AG10803 (cell line): ENCODE measurements at places on chromosomes 2 and 18.

DNA sequence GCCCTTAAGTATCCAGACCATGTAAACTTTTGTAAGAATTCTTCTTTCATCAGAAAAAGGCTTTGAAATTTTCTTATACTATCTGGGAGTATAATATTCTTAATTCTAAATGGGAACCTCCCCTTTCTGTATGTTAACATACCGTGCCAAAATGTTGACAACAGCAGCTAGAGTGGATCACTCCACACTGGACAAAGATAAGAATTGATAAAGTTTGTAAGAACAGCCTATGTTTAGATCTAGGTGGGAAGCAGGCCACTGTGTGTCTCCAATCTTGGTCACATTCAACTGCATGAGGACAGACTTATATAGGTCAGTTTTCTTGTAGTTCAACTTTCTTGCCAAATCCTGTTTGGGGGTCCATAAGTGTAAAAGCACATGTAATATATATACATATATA lies 235.7 kb downstream of the RPIA start:
- DNase-seq, result no peak

DNA sequence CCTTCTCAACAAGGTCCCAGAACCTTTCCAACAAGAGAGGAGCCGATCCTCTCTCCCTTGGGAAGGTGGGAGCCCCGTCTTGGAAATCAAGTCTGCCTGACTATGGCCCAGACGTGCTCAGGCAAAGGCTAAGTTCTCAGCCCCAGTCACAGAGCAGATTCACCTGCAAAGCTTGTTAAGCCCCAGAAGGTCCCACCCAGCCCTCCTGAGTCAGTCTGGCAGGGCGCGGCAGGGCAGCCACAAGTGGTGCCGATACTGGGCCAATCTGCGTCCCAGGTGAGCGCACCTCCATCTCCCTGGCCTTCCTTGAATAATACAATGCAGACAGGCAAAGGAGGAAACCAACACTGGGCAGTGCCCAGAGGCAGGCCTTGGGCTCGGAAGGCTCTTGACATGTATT lies 15.0 kb downstream of the CRACDL start:
- no peak for DNase-seq

- no peak for DNase-seq
Observed at GRCh38 chr2:17298453-17298852, 219.8 kb downstream of the RAD51AP2 start.

DNA sequence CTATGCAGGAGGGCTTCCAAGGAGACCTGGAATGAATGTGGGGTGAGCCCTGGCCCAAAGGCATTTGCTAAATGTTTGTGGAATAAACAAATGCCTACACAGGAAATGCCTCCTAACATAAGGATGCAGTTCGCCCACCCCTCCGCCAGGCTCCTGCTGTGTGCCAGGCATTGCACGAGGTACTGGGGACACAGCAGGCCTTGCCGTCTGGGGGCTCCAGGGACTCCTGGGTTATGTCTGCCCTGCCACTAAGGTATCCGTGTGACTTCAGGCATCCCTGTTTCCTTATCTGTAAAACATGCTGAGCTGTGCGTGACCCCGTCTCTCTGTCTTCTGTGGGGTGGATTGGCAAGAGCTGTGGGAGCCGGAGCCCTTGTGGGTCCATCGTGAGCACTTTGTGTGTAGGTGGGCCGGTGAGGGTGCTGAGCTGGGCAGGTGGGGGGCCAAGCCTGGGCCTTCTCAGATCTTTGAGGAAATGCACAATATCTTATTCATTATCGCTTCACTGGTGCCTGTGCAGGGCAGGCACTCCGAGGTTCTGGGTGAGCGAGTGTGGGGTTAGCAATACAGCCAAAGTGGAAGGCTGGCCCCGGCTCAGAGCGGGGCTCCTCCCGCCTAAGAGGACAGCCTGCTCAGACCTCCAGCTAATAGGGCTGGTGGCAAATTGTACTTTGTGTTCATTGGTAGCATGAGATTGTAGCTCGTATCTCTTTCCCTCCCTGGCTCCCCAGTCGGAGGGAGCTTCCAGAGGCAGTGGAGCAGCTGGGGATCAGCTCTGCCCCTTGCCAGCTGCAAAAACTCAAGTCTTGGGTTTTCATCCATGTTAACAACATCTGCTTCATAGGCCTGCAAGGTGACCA lies 126.8 kb downstream of the GLI2 start:
- no peak for DNase-seq

DNA sequence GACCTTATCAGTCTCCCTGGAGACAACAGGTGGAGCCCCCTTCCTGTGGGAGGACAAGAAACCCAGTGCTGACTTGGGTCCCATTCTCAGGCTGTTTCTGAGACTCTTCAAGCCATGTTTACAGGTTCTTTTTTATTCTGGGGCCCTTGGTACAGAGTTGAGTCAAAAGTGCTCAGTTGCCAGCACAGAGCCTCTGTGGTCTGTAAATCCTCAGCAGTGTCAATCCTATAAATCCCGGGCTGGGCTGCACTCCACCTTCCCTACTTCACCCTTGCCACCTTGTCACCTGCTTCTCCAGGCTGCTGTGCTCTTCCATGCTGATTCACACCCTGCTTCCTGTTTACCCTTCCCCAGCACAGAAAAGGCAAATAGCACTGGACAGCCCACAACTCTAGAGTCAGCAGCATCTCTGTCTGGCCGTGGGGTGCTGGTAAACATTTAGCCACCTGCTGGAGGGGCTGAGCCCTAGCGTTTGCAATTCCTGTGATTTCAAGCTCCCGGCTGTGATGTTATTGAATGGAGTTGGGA lies 74.7 kb downstream of the TNFRSF11A start:
- DNase-seq, result no peak

GRCh38 chr18:54235871-54236270 lies 11.4 kb upstream of the MBD2 start:
- DNase-seq, result no peak

- DNase-seq, result peak; percentile 88
Observed at GRCh38 chr2:191152482-191153240, 1.9 kb upstream of the STAT4 start.

DNA sequence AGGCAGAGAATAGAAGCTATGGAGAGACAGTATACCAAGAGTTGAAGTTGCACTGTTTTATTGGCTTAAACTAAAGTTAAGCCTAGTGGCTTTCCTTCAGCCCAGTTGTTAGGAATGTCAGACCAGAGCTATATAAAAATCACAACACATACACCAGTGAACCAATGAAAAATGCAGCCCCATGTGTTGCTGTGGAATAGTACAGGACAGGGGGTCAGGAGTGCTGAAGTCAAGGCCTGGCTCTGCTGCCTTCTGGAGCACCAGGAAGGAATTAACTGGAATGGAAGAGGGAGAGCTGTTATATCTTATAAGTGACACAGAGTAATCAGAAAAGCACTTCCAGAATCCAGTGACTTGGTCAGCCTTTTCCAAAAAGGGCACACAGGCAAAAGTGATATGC lies 58.9 kb downstream of the OSR1 start:
- DNase-seq, result no peak

DNA sequence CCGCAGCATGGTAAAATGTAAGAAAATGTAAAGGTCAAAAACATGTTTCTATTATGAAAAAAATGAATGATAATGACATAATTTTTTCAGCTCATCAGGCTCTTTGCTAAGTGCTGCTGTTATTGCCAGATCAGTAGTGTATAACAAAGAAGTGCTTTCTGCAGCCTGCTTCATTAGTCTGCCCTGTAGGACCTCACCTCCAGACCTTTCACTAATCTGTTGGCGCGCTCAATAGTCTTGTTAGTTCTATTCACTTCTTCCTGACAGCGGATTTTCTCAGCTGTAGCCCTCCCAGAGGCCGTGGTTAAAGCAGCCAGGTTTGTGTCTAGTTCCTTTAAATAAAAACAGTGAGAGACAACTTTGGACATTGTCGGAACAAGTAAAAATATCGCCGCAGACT lies 97.7 kb downstream of the CDCA7 start:
- no peak for DNase-seq

- peak; percentile 68 for DNase-seq
Observed at GRCh38 chr18:55256226-55256928, 297.1 kb upstream of the CCDC68 start.

GRCh38 chr2:57218206-57218605 lies 828.4 kb upstream of the VRK2 start:
- DNase-seq, result no peak

DNA sequence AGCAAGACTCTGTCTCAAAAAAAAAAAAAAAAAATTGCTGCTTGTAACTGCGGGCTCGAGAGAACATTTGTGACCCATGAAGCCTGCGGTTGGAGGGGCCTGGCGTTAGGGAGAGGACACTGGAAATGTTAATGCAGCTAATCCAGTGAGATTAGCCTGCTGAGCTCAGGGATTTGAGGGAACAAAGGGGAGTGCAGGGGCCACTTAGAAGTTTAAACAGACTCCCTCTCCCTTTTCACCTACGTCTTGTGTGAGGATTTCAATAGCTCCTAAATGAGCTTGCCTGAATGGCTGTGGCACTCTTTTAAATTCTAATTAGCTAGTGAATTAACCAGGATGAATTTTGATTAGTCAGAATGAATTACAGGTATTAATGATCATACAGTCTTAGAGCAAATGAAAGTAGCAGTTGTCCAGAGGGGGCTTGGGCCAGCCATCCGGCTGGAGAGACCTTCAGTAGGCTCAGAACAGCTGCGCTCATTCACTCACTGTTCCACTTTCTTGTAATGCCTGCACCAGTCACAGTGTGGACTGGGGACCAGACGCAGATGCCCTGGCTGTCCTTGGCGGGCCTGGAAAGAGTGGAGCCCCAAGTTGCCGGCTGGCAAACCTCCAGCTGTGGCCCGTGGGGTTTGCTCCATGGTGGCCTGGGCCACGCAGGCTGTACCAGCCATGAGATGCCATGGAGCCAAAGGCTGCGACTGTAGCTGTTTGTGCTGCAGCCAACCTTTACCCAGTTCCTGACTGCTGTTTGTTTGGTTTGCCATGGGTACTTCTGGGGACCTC lies 20.8 kb downstream of the LDLRAD4 start:
- DNase-seq, result no peak

DNA sequence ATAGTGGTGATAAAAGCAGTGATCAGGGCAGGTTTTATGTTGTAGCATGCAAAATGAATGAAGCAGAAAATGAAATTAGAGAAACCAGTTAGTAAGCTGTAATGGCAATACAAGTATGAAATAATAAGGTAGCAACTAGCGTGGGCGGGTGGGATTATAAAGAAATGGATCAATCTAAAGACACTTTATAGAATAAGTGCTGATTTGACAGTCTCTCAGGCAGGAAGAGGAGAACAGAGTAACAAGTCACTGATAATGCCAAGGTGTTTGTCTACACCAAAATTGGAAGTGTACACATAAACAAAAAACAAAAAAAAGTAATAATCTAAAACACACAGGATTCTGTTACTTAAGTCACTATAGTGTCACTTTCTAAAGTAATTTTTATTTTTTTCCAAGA lies 51.0 kb upstream of the PCBP1 start:
- DNase-seq, result no peak

- no peak for DNase-seq
Observed at GRCh38 chr2:230537531-230537976, 121.6 kb downstream of the SP100 start.

DNA sequence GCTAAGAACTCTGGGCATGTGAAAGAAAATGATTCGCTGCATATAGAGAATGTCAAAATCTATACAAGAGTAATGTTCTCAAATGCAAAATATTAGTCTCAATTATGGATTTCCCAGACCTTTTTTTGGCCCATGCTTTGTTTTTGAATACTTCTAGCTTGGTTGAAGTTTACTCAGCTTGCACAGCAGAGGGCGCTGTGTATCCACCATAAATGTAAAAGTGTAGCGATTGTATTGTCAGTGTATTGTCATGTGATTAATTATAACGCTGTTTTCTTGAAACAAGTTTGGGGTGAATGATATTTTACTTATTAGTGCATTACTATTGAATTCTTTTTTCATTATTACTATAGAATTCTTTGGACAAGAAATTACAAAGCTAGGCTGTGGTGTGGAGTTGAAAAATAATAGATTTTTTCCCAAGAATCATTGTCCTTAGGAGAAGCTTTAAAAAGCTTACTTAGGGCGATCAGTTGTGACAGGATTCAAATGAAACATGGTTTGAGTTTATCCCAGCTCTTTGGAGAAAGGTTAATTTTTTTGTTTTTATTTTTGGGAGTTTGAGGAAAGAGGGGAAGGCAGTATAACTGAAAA lies 98.3 kb downstream of the PIK3C3 start:
- DNase-seq, result peak; percentile 60

- DNase-seq, result no peak
Observed at GRCh38 chr18:29912351-29912750, 1130.2 kb downstream of the DSC3 start.

GRCh38 chr2:149365931-149366583 lies 35.7 kb downstream of the LYPD6 start:
- peak; percentile 38 for DNase-seq

- no peak for DNase-seq
Observed at GRCh38 chr2:31267437-31268120, 33.6 kb downstream of the EHD3 start.

DNA sequence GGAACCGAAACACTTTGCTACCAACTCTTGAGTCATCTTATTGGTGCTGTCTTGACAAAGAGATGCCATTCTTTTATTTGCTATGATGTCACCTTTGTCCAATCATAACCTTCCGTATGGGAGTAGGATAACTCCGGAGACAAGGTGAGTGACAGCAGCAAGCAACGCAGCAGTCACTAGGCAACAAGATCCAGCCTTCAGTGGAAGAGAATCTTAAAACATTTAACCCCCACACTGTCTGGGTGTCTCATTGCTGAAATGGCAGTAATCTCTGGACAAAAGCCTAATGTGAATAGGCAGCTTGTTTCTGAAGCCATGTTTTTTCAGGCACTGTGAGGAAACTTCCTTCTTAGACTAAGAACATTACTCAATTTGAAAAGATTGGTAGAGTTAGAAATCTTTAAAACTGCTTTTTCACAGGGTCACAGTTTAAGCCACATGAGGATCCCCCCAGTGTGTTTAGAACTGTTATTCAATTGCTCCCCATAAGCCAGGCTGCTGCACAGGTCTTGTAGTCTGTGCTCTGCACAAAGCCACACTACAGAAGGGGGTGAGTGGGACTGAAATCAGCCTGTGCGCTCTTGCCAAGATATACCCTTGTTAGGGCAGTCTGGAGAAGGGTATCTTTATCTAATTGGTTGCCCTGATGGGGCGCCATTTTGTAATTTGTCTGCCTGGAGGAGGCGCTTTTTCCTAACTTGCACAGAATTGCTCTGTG lies 131.5 kb upstream of the STON1 start:
- no peak for DNase-seq

- DNase-seq, result peak; percentile 89
Observed at GRCh38 chr2:40032650-40033319, 253.7 kb upstream of the THUMPD2 start.

DNA sequence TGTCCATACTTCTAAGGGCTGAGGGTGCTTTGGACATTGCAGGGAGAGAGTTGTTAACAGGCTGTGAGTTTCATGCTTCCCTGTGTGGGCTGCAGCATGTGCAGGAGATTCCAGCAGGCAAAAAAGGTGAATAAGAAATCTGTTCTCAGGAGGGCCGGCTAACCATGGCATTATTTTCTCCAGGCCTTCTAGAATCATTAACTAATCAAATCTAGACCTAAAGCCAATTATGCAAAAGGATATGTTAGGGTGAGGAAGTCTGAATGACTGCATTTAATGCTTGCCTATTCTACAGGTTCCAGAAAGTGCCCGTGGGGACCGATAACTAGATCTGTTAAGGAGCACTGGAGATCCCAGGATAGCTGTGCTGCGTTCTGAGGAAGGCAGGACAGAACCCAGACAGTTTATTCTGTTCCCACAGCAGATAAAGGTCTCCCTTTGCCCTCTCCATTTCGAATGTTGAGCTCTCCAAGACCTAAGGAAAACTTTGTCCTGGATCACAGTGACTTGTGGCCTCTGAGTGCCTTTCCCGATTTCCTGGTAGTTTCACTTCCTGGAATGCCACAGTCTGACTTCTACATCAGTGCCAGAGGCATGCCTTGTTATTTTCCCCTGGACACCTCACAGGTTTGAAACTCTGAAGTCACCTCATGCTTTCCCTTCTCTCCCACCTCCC lies 50.0 kb upstream of the ZFP36L2 start:
- DNase-seq, result no peak
